Memory B cell (primary cell): ENCODE measurements at places on chromosomes 5 and 9.

DNA sequence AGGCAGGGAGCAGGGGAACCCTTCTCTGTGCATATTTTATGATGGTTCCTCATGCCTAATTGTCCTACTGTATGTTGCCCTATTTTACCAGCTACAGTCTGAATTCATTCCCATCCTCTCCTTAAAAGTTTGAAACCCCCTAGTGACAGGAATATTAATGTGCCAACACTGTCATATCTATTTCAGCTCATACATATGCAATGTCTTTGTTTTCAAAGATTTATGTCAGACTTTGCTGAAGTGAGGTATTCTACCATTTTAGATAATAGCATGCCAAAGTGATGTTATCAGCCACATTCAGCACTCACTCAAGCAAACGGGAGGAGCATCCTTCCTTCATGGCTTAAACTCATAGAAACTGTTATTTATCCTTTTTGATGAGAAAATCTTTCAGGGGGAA, 696.5 kb downstream of the NR2F1-AS1 start:
- DNase-seq, result no peak

- DNase-seq, result no peak
Measured at GRCh38 chr5:135883441-135883840, 12.2 kb downstream of the IL9 start.

DNA sequence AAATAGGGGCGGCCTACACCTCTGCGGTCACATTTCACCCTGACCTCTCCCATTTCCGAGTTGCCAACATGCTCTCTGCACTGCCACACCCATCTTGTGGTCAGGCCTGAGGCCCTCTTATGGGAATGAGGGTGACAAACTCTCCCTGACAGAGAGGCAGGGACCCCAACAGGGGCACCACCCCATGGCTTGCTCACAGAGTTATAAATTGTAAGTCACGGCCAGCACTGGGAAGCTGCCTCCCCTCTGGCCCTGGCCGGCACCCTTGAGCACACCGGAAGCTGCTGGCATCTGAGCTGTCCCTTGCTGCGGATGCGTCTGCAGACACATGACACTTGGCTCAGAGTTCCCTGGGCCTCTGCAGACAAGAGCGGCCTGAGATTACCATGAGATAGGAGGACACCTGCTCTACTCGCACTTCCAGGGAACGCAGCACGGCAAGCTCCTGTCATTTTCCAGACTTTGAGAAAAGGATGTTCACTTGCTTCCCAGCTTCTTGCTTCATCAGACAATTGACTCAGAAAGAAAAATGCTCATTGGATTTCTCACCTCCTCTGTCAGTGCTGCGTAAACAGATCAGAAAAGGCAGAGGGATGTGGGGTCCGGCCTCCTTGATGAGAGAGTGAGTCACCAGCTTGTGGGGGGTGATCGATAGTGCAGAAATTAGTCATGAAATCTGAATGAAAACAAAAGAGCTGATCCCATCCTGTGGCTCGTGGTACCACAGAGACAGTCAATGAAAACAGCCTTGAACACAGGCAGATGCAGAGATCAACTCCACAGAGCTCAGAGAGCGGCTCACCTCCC, 269.8 kb downstream of the SYK start:
- no peak for DNase-seq

DNA sequence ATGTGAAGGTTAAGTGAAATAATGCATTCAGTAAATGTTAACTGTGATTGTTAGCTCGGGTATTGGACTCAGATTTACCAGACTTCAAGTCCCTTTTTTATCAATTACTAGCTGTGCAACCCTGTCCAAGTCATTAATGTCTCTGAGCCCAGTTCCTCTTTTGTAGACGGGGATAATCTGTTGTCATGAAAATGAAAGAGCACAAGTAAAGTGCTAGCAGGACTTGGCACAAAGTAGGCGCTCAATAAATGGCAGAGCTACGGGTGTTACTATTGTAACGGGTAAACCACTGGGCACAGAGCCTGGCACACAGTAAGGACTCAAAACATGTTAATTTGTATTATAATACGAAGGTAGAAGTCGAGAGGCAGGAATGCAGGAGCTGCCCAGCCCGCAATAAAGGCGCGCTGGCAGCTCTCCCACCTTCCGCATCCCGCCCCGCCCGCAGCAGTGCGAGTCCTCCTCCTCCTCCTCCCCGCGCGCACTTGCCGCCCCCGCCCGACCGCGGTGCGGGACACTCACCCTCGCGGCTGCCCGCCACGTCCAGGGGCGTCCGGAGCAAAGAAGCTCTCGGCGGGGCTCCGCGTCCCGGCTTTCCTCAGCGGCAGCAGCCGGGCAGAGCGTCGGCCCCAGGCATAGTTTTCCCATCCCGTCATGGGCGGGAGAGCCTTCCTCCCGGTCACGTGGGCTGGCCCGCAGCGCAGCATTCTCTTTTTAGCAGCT, at the start of gene C1QTNF2:
TSS of gene C1QTNF2 (minus strand) at position 637 of the 723 bp plus-strand sequence. CDS start 15,615 bp downstream, outside the sequence.
- no peak for DNase-seq

DNA sequence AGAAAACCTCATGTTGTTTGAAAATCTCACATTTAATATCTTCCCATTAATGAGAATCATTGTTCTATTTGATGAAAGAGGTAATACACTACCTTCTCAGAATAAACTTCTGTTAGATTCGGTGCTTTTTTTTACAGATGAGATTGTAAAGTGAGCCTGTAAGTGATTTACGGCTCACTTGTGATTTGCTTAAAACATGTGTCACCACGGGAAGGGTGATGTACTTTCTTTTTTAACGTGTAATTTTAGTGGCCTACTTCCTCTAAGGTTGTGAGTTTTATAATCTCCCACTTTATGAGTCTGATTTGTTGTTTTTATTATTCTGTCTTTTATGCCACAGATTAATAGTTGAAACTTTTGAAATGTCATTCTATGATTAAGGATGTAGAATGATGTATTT, 15.9 kb downstream of the ANXA1 start:
- no peak for DNase-seq

DNA sequence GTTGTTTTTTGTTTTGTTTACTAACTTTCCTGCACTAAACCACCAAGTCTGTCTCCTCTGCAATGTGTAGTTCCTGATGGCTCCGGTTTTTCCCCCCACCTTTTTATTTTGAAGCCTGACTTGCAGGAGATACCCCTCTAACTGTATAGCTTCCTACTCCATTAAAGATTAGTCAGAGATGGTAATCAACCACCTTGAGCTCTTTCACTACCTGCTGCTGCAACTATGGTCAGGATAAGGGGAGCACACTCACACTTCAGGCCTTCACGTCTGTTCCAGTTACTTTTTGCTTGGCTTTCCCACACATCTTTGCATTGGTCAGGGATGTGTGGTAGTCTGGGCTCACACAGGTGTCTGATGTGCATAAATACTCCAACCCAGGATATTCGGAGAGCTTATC, 63.4 kb downstream of the NR6A1 start:
- no peak for DNase-seq
